Activated CD4-positive, alpha-beta T cell treated with anti-CD3 and anti-CD28 coated beads, Interleukin-2, amount 50 U/mL, for 4 hours (primary cell): ENCODE measurements at places on chromosomes 11 and 22.

- DNase-seq: no peak
Measured at GRCh38 chr11:104254347-104254746, 90.4 kb upstream of the PDGFD start.

DNA sequence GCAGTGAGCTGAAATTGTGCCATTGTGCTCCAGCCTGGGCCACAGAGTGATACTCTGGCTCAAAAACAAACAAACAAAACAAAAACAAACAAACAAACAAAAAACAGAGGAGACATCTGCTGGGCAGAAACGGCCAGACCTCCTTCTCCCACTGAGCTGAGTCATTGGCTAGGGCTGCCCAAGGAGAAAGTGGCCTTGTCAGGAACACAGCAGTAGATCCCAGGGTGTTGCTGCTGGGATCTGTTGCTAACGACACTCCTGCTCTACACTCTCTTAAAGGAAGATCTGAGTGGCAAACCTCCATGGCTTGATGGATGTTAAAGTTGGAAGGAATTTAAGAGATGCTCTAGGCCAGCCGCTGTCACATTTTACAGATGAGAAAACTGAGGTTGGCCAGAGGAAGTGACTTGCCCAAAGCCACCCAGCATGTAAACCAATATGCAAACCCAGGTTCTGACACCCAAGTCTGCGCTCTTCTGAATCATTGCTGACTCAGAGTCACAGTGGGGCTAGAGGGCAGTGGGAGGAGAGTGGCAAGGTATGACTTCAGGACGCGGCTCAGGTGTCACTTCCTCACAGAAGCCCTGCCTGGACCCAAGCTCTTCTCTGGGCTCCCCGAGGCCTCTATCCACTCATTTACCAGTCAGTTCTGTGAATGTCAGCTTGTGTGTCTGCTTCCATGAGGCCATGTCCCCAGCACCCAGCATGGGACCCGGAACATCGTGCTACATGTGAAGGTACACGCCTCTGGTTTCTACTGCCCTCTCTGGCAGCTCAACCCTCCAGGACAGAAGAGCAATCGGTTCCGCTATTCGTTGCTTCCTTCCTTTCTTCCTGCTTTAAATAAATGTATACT lies 11.3 kb upstream of the GDPD5 start:
- DNase-seq: peak; percentile 10

- DNase-seq: no peak
Measured at GRCh38 chr11:64268025-64268892, 16.2 kb downstream of the BAD start.

DNA sequence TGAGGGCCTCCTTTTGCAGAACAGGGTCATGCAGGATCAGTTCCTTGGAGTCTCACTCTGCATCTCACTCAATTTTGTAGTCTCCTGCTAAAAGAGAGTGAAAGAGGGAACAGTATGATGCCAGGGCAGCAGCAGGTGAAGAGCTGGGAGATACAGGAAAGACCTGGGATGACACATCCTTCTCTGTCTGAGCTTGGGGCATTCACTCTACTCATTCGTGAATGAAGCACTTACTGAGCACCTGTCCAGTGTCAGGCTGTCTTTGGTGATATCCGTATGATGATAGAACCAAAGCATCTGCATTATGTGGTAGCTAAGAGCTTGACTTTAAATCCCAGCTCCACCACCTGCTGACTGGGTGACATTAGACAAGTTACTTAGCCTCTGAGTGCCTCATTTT lies 14.4 kb downstream of the SREBF2 start:
- DNase-seq: no peak

GRCh38 chr22:20589614-20590476 lies 82.4 kb downstream of the MED15 start:
- DNase-seq: no peak

- DNase-seq: no peak
Measured at GRCh38 chr11:20873054-20873453, 203.7 kb downstream of the NELL1 start.

- DNase-seq: no peak
Measured at GRCh38 chr22:25176175-25176574, 23.5 kb upstream of the CRYBB3 start.

GRCh38 chr11:62340269-62340901 lies 3.1 kb downstream of the ASRGL1 start:
- peak; percentile 44 for DNase-seq

DNA sequence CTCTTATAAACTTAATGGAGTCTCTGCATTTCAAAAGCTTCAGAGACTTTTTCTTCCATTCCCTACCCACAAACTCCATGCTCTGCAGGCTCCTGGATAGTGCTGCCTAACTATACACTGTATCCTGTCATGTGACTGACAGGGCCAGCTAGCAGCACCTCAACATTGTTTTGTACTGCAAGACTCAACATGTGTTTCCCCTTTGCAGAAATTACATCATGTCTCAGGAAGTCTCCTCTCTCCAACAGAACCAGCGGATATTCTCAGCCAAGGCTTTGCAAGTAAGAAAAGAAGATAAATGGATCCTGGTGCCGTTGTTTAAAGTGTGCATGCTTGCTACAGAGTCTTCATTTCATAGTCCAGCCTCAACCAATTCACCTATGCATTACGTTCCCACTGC lies 164.0 kb upstream of the UBASH3B start:
- no peak for DNase-seq

DNA sequence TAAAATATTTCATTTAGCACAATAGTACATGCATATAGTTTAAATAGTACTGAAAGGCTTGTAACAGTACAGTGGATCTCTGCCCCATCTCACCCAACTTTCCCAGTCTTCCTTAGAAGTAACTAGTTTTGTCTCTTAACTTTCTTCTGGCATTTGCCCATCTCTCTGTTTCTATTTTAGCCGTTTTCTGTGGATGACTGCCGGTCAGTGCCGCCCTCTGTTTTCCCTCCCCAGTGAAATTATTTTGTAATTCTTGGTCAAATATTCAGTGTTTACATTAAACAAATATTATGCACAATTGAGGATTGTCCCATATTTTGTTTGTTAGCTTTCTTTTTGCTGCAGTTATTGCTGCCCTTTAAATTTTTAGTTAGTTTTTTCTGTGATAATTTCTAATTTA lies 8.3 kb downstream of the PDHX start:
- no peak for DNase-seq

DNA sequence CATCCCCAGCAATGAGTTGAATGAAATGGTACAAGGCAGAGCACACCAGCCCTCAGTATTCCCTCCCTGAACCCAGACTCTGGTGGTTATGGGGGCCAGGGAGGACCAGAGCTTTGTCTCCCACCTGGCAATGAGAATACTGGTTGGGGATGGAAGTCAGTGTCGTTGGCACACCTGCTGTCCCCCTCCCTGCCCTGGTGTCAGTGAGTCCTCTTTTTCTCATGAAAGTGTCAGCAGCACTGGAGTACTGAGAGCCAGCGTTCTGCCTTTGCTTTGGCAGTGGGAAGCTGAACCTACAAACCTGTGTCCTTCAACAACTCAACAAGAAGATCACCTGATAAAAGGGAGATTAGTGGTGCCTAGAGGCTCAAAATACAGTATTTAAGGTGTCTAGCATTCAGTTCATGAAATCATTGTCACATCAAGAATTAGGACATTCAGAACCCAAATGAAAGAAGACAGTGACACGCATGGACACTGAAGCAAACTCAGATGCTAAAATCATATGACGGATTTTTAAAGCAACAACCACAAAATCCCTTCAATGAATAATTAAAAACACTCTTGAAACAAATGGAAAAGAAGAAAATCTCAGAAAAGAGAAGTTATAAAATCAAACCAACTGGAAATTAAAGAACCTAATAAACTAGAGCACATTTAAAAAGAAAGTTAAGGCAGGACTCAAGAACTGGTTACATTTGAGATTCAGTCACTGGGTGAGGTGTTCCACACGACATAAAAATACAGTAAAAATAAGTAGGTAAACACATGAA lies 77.5 kb upstream of the VPREB1 start:
- no peak for DNase-seq

DNA sequence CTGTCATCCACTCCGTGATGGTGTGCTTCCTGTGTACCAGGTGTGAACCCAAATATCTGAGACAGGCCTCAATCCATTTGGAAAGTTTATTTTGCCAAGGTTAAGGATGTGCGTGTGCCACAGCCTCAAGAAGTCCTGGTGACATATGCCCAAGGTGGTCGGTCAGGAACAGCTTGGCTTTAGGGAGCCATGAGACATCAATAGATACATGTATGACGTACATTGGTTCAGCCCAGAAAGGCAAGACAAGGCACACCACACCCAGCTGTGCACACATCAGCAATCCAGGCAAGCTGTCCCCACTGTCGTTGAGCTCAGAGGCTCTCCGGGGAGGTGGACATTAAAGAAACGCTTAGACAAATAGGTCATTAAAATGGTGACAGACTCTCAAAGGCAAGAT lies 56.8 kb upstream of the SHANK2 start:
- no peak for DNase-seq

DNA sequence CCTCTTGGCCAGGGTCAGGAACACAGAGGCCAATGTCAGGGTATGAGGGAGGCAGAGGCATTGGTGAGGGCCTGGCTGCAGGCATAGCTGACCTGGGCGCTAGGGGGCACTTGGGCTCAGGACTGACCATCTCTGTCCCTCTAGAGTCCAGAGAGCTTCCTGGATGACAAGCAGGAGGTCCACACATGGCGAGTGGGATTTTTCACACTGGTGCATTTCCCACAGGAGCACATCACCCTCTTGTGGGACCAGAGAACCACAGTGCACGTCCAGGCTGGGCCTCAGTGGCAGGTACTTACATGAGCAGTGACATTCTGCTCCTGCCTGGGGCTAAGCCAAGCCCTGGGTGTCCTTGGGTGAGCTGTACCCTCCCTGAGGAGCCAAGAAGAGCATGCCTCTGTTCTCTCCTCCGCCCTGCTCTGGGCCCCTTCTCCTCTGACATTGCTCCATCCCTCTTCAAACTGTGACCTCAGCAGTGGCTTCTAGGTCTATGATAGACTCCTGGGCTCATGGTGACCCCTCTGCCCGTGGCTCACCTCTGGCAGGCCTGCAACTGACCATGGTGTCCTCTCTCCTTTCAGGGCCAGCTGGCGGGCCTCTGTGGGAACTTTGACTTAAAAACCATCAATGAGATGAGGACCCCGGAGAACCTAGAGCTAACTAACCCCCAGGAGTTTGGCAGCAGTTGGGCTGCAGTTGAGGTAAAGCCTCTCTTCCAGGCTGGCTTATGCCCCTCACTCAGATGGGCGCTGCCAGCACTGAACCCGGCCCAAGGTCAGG lies 46.6 kb downstream of the OTOG start:
- DNase-seq: no peak
